ENCODE measurements at places on chromosomes 1 and 21. TPM values are rescaled to one million over a fixed set of nuclear protein-coding genes. Genes with fewer than 3 reads are reported as not detected.

ETV3L gene
- total RNA-seq: not detected

FAM72C gene
- total RNA-seq: 0.49 TPM

SMPDL3B gene
- total RNA-seq: 2.0 TPM

CENPS gene
- total RNA-seq: 1.2 TPM

- DNase-seq: no peak
Measured at GRCh38 chr1:224700918-224701531, 84.9 kb downstream of the CNIH3 start.

- no peak for DNase-seq
Measured at GRCh38 chr1:25182629-25183028, 49.7 kb downstream of the SYF2 start.
